ENCODE measurements at places on chromosomes 16 and 17.

- no peak for DNase-seq
- no peak overlapping the region for H3K27ac ChIP-seq
- no peaks in the 10 kb centered on the region for H3K36me3 ChIP-seq
- no peak overlapping the region for H3K4me3 ChIP-seq
Observed at GRCh38 chr17:28133562-28133970, 91.1 kb downstream of the NLK start.

DNA sequence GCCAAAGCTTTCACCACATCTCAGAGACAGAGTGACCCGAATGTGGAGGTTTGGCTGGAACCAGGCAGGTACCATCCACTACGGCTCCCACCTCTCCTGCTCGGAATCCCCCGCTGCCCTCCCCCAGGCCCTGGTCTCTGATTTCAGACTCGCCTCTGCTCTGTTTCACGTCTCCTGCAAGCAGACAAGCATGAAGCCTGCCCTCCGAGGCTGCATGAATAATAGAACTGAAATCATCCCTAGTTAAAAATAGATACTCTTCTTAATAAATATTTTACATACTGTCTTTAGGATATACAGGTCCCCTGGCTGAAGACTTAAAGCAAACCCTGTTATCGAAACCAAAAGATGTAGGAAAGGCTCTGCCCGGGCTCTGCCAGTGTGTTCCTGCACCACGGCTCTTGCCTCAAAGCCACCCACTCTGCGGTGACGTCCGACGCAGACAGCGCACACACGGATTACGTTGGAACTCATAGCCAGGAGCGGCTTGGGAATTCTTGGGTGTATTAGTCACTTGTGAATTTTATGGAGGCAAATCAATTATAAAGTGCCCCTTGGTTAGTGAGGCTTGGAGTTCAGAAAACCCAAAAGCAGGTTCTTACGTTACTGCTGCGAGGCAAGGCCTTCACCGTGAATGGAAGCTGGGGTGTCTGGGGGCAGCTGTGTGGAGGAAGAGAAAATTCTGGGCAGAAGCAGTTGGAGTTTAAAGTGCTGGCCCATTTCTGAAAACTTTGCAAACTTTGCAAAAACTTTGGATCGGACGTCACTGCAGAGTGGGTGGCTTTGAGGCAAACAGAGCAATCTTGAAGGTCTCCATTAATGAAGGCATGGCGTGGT, 25.6 kb upstream of the NPTX1 start:
- no peak overlapping the region for H3K4me3 ChIP-seq
- H3K4me1 ChIP-seq: peaks cover 4% of the 10 kb centered on the region
- peaks cover 36% of the 10 kb centered on the region for H3K27me3 ChIP-seq
- DNase-seq: no peak
- no peaks in the 10 kb centered on the region for H3K36me3 ChIP-seq

- H3K36me3 ChIP-seq: no peaks in the 10 kb centered on the region
- H3K27ac ChIP-seq: no peak overlapping the region
- no peaks in the 10 kb centered on the region for H3K27me3 ChIP-seq
- H3K4me3 ChIP-seq: no peak overlapping the region
Observed at GRCh38 chr16:26987597-26988010, 79.1 kb upstream of the C16orf82 start.

DNA sequence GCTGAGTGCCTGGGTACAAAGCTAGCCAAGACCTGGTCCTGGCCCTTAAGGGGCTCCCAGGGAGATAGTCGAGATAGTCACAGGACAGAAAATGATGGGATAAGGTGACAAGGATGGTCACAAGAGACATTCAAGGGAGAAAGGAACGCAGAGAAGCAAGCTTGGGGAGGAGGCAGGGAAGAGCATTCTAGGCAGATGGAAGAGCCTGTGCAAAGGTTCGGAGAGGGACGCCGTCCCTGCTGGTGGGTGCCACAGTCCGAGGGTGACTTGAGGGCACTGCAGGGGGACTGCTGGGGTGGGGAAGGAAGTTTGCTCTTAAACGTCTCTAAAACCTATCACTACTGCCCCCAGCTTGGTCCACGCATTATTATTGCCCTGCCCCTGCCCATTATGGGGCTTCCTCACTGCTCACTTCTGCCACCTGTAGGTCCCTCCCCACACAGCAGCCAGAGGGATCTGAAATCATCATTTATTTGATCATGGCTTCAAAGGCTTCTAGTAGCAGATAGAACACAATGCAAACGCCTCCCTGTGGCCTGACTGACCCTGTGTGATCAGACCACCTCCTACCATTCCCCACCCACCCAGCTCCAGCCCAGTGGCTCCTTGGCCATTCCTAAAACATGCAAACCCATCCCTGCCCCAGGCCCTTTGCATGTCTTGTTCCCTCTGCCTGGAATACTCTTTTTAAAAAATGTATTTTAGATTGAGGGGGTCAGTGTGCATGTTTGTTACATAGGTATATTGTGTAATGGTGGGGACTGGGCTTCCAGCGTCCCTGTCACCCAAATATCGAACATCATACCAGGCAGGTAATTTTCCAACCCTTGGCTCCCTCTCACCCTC, 60.3 kb downstream of the RMI2 start:
- no peaks in the 10 kb centered on the region for H3K4me1 ChIP-seq
- no peak overlapping the region for H3K4me3 ChIP-seq
- H3K27ac ChIP-seq: no peak overlapping the region
- no peaks in the 10 kb centered on the region for H3K27me3 ChIP-seq
- H3K36me3 ChIP-seq: no peaks in the 10 kb centered on the region
- peak; percentile 56 for DNase-seq

GRCh38 chr16:35352431-35352830, 1893.0 kb downstream of the TP53TG3F start:
- H3K4me1 ChIP-seq: no peaks in the 10 kb centered on the region
- H3K4me3 ChIP-seq: no peak overlapping the region
- H3K27ac ChIP-seq: no peak overlapping the region
- no peak for DNase-seq
- no peaks in the 10 kb centered on the region for H3K36me3 ChIP-seq

DNA sequence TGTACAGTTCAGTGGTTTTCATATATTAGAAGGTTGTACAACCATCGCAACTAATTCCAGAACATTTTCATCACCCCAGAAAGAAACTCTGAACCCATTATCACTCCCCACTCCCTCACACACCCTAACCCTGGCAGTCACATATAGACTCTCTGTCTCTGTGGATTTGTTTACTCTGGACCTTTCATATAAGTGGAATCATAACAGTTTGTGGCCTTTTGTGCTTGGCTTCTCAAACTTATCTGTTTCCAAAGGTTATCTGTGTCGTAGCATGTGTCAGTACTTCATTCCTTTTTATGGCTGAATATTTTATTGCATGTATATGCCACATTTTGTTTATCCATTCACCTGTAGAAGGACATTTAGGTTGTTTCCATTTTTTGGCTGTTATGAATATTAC, 12.4 kb downstream of the TENT4B start:
- H3K36me3 ChIP-seq: no peaks in the 10 kb centered on the region
- H3K4me3 ChIP-seq: no peak overlapping the region
- no peaks in the 10 kb centered on the region for H3K27me3 ChIP-seq

GRCh38 chr17:44149750-44150329, 8.1 kb downstream of the HROB start:
- no peak overlapping the region for H3K27ac ChIP-seq
- H3K4me3 ChIP-seq: no peak overlapping the region
- no peaks in the 10 kb centered on the region for H3K36me3 ChIP-seq
- H3K4me1 ChIP-seq: no peaks in the 10 kb centered on the region
- no peaks in the 10 kb centered on the region for H3K27me3 ChIP-seq
- DNase-seq: no peak

DNA sequence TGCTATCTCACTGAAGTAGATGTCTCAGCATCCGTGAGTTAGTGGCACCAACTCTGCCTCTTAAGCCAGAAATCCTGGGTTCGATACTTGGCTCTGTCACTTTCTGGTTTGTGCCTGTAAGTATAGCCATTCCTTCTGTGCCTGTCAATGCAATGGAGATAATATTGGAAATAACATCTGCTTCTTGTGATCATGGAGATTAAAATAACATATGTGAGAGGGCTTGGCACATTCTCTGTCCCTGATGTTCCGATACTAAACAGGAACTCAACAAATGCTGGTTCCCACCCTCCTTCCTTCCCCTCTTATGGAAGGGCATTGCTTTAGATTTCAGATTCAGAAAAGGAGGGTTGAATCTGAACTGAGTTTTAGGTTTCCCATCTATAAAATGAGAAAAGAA, 39.8 kb downstream of the TBX4 start:
- H3K36me3 ChIP-seq: no peaks in the 10 kb centered on the region
- no peak for DNase-seq
- no peaks in the 10 kb centered on the region for H3K27me3 ChIP-seq
- peaks cover 7% of the 10 kb centered on the region for H3K4me1 ChIP-seq
- no peak overlapping the region for H3K27ac ChIP-seq
- no peak overlapping the region for H3K4me3 ChIP-seq

- no peaks in the 10 kb centered on the region for H3K27me3 ChIP-seq
- H3K4me1 ChIP-seq: no peaks in the 10 kb centered on the region
- no peak overlapping the region for H3K4me3 ChIP-seq
- no peak for DNase-seq
- H3K27ac ChIP-seq: no peak overlapping the region
Observed at GRCh38 chr16:85062845-85063244, 35.2 kb downstream of the KIAA0513 start.

DNA sequence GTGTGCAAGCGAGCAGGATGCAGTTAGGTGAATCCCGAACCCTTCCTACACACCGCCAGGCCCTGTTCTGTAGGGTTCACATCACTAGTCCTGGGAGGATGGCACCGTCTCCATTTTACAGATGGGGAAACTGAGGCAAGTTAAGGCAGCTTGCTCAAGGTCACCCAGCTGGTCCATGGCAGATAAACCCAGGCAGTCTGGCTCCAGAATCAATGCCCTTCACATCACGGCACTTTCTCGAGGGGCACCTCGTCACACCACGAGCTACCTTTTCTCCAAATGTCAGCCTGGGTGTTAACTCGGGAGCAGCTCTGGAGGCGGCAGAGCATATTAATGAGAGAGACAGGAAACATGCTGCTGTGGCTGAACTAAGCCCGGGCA, 9.5 kb downstream of the NOB1 start:
- H3K4me3 ChIP-seq: no peak overlapping the region
- no peak for DNase-seq
- peaks cover 12% of the 10 kb centered on the region for H3K36me3 ChIP-seq
- H3K27ac ChIP-seq: no peak overlapping the region
- H3K4me1 ChIP-seq: no peaks in the 10 kb centered on the region
- H3K27me3 ChIP-seq: no peaks in the 10 kb centered on the region

- no peak for DNase-seq
- no peak overlapping the region for H3K4me3 ChIP-seq
- no peaks in the 10 kb centered on the region for H3K36me3 ChIP-seq
- peaks cover 12% of the 10 kb centered on the region for H3K4me1 ChIP-seq
- no peaks in the 10 kb centered on the region for H3K27me3 ChIP-seq
Observed at GRCh38 chr16:89821438-89822187, 5.2 kb upstream of the FANCA start.

DNA sequence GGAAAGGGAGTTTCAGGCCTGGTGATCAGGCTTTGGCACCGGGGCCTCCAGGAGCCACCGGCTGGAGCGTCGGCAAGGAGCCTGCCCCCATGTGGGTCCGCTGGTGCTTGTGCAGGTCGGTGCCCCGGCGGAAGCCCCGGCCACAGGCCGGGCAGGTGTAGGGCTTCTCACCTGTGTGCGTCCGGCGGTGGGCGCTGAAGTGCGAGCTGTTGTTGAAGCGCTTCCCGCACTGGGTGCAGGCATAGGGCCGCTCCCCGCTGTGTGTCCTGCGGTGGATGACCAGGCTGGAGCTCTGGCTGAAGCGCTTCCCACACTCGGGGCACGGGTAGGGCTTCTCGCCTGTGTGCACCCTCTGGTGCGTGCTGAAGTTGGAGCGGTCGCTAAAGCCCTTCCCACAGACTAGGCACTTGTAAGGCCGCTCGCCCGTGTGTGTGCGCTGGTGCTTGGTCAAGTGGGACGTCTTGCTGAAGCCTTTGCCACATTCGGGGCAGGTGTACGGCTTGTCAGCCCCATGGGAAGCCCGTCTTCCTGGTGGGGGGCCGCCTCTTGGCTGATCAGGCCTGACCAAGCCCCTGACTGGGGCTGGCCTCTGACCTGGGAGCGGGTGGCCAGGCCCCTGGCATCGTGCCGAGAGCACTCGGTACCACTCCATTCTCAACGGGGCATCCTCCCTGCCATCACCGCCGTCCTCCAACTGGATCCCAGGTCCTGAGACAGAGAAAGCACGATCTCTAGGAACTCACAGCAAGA, 14.4 kb downstream of the ZNF500 start:
- no peaks in the 10 kb centered on the region for H3K27me3 ChIP-seq
- H3K4me1 ChIP-seq: peaks cover 8% of the 10 kb centered on the region
- H3K36me3 ChIP-seq: peaks cover 7% of the 10 kb centered on the region
- no peak overlapping the region for H3K4me3 ChIP-seq
- no peak overlapping the region for H3K27ac ChIP-seq

DNA sequence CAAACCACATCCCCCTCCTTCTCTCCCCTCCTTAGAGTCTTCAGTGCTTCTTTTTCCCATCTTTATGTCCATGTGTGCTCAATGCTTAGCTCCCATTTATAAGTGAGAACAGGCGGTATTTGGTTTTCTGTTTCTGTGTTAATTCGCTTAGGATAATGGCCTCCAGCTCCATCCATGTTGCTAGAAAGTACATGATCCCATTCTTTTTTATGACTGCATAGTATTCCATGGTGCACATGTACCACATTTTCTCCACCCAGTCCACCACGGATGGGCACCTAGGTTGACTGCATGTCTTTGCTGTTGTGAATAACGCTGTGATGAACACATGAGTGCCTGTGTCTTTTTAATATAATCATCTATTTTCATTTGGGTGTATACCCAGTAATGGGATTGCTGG, 44.3 kb downstream of the SLC39A11 start:
- no peaks in the 10 kb centered on the region for H3K4me1 ChIP-seq
- no peak for DNase-seq
- no peaks in the 10 kb centered on the region for H3K27me3 ChIP-seq
- no peaks in the 10 kb centered on the region for H3K36me3 ChIP-seq
- no peak overlapping the region for H3K4me3 ChIP-seq

DNA sequence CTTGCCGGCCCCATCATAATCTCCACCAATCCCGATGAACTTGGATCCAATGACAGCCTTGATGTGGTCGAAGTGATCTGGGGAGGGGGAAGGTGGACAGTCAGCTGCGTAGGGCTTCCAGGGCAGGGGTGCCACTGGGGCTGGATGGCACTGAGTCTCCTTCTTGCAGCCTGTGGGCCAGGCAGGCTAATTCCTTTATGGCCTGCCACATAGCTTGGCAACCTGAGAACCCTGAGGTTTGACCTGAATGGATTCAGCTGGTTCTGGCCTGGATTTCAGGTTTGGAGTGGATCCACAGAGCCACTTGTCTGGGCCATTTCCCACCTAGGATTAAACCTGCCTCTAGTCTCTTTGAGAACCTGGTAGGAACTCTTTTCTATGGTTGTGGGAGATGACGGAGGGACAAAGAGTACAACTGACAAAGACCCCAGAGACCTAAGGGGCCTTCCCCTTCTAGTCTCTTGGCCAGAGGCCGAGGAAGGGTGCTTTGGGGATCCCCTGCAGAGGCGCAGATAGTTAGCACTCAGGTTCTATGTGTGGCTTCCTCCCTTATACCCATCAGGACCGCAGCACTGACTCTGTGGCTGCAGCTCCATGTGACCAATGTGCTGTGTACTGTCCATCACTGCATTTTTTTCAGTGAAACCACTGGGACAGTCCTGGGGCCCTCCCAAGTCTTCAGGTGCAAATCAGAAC, 9.2 kb upstream of the DPEP3 start:
- H3K36me3 ChIP-seq: no peaks in the 10 kb centered on the region
- no peaks in the 10 kb centered on the region for H3K4me1 ChIP-seq
- no peak for DNase-seq
- H3K4me3 ChIP-seq: no peak overlapping the region
